ENCODE measurements at places on chromosomes 1 and 21.

DNA sequence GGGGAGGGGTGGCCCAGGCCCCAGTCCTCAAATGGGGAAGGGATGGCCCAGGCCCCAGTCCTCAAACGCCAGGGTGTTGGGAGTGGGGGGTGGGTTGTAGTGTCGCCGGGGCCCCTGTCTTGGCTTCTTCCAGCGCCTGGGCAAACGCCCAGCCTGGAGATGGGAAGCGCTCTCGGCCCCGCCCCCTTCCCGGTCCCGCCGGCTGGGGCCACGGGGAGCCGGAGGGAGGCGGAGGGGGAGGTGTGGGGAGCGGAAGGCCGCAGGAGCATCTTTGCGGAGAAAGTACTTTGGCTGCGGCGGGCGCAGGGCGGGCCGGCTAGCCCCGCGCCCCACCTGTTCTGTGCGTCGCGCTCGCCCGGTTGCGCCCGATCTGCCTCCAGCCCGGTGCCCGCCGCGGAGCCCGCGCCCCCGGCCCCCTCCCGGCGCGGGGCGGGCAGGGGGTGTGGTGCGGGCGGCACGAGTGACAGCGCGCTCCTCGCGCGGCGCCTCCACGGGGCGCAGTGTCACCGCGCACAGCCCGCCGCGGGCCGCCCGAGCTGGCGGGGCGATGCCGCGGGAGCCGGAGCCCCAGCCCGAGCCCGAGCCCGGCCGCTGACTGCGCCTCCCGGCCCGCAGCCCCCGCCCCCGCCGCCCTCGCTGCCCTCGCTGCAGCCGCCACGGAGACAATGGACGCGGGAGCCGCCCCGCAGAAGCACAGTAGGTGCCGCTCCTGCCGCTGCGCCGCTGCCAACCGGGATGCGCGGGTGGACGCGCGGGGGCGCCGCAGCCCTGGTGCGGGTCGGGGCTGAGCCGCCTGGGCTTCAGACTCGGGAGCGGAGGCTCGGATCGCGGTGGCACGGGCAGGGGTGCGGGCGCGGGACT is 31.1 kb upstream of the PEX10 start:
- DNase-seq, result no peak

DNA sequence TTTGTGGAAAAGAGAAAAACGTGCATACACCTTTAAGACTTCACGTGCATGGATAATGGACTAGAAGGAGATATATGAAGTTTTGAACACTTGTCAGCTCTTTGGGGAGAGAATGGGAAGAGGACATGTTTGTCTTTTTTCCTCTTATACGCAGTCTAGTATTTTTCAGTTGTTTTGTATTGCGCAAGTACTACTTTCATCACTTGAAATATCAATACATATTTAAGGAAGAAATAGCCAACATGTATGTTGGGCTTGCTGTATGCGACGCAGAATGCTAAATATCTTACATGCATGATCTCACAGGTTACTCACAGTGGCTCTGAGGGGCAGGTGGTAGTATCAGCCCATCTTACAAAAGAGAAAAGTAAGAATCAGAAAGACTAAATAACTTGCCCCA is 176.5 kb upstream of the RUNX1 start:
- DNase-seq, result no peak

GRCh38 chr1:217251121-217251520 is 379.8 kb downstream of the GPATCH2 start:
- DNase-seq, result no peak

DNA sequence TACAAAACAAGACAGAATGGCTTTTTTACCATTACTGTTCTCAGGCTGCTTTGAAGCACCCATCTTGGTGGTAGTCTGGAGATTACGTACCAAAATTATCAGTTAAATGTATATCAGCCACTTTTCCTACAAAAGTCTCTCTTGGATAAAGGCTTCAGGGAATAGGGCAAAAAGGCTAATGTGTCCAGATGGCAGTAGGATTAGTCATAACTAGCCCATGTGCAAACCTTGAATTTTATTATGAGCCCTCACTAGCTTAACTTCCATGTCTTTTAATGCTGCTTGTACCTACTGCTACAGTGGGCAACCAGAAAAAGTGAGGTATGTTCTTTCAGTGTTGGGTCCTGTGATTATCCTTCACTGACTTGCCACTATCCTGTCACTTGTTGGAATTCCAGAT is 51.0 kb downstream of the PLPPR4 start:
- DNase-seq, result no peak

DNA sequence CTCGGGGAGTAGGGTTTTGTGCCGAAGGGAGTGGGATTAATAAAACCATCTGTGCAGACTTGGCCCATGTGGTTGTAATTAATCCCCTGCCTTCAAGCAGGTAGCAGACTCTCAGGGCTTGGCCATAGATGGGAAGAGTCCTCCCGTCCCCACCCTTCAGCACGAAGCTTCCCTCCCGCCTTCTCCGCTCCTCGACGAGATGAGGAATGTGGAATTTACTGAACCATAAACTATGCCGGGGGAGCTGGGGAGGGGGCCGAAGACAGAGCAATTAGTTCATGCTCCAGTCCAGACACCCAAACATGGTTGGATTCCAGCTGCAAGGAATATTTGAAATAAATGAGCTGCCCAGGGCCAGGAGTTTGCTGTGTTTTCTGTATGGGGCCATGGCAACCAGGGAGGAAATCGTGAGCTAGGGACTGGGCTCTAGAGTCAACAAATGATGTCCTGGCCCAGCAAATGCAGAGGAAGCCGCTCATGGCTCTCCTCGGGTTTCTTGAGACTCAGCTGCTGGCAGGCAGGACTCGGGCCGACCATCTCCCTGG is 78.8 kb downstream of the SPSB1 start:
- DNase-seq, result no peak

DNA sequence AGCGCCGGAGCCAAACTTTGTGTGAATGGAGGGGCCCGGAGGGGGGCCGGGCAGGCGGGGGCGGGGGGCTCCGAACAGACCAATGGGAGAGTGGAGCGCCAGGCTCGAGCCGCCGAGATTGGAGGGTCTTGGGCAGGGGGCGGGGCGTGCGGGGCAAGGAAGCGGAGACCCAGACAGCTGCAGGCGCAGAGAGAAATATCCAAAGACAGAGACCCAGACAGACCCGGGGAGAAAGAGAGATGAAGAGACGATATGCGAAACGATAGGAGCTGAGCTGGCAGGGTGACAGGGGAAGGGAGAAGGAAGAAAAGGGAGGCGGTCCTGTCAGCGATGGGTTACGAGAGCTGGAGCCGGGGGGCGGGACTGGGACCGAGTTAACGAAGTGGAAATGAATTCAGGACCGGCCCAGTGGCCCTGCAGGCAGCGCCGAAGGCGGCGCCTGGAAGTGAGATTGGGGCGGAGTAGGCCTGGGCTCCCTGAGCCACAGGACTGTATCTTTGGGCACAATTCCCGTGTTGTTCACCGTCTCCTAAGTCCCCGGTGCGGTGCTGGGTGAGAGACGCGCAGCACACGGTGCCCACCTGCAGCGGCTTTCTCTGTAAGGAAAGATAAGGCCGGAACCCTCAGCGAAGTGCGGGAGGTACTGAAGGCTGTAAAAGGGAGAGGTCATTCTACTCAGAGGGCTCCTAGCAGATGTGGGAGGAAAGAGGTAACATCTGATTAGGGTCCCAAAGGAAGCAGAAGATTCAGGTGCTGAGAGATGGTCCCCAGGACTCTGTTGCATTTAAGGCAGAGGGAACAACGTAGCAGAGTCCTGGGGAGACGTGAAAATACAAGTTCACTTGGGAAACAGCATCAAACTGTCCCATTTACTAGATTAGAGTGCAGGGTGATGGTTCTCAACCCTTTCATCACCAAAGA is 543 bp upstream of the KCNJ10 start:
- DNase-seq, result peak; percentile 58

DNA sequence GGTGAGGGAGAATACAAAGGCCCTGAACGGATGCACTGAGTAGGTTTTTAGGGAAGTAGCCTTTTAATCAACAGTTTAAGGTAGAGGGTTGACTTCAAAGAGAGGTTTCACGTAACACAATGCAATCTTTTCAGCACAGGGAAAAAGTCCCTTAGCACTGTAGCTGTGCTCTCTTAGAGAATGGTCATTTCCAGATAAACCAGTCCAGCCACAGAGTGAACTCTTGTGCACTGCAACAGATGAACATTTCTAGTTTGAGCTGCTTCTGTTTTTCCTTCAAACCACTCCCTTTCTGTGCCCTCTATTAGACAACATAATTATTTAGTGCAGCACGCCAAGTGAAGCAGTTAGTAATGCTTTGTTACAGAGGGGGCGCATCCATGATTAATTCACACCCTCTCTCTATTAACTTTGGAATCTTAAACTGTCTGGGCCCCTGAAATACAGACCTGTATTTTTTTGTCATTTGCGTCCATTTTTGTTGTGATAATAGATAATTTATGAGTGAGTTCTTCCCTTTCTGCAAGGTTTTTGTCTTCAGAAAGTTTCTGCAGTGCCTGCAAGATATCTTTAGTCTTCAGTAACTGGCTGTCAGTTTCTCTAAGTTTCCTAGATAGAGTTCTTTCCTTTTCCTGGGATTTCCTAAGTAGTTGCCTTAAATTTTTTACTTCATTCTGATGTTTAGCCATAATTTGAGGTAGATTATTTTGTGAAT is 22.9 kb downstream of the LCA5L start:
- DNase-seq, result no peak

DNA sequence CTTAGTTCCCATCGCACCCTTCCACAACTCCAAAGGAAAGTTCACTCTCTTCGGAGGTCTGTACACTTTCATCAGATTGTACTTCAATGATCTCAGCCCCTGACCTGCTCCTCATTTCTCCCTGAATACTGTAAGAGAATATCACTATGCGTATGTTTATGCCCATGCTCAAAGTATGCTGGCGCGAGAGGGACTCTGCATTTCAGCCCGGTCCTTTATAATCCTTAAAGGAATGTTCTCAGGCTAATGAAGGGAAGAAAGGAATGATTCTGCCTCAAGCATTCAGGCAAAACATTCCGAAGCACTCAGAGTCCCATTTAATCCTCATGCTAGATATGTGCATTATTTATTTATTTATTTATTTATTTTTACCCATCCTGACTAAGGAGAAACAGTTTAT is 76.8 kb downstream of the PLD5 start:
- no peak for DNase-seq

DNA sequence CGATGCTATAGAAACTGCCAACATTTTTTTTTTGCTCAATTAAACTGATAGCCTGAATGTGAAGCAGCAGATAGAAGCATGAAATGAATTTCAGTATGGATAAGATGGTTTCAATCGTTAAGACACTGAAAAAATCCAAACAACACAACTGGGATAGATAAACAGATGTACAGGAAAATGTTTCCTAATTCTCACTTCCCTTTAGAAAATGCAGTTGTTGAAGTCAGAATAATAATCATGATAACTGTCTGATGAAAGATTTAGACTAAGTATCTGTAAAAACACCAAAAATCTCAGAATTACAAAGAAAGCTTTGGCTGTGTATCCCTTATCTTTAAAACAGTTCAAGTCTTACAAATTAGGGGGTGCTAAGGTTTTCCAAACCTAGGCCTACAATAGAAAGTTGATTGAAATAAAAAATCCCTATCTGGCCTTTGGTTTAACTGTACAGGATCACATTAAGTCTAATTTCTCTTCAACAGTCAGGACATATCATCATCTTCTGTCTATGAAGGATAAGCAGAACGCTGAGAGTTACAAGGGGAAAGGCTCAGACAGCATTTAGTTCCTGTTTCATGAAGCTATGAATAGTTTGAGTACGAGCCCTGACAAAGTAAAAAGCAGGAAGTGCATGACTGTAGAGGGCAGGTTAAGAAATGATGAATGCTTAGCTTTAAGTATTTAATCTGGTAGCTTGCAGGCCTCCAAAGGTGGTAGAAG is 203.2 kb downstream of the APP start:
- DNase-seq, result no peak

GRCh38 chr1:168913711-168914463 is 184.9 kb upstream of the DPT start:
- DNase-seq, result no peak

Data from stimulated activated CD8-positive, alpha-beta memory T cell treated with anti-CD3 and anti-CD28 coated beads, Interleukin-4, amount 100 ng/mL, for 1 hour (primary cell).